ENCODE measurements at places on chromosomes 5 and 9. TPM values are rescaled to one million over a fixed set of nuclear protein-coding genes. Genes with fewer than 3 reads are reported as not detected.
A peak's percentile ranks its signal among the peaks of the same experiment; 100 is the strongest.

- no peak for DNase-seq
Measured at GRCh38 chr5:120567921-120568320, 103.8 kb downstream of the PRR16 start.

DNA sequence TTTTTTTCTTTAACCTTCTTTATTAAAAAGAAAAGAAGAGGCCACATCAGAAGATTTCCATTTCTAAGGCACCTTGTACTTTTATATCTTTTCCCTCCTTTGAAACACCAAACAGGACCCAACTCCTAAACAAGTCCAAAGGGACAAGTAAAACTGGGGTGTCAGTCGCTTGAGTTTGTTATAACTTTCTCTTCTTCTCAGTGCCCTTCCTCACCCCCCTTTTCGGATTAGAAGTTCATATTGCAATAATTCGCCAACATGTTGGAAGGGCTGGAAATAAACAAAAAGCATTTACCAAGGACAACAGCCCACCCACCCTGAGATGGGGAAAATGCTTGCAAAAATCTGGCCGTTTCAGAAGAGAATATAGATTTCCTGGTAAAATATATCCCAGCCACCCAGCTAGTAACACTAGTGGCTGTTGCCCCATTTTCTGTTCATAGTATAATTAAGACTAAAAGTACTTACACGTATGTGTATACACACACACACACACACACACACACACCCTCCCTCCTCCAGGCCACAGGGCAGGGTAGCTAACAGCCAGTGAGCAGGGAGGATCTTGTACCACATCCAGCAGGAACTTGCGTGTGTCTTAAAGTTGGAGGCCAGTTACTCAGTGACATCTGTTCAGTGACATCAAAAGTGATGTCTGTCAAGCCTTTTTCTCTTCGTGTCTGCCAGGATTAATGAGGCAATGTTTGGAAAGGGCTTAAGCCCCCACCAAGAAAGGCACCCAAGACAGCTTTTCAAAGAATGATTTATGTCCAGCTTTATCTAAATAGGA is 149.1 kb upstream of the KLF4 start:
- DNase-seq: no peak

Gene IL5
- total RNA-seq: not detected

DNA sequence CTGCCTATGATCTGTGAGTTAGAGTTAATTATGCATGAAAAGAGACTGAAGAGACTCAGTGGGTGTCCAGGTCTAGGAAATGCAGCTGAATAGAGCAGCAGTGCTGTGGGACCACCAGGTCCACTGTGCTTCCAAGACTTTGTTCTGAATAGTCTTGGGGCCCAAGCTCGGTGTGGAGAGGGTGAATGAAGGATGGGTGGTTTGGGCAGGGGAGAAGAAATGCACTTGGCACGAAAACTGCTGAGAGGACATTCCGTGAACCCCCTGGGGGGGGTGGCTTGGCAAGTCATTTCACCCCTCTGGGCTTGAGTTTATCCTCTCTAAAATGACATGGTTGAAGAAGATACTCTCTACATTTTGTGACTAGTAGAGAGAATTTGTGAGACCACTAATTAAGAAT is 36.0 kb upstream of the GOLPH3 start:
- DNase-seq: no peak

- peak; percentile 71 for DNase-seq
Measured at GRCh38 chr5:16869821-16870796, 66.0 kb downstream of the MYO10 start.

GRCh38 chr5:153372425-153373129 is 117.9 kb upstream of the GRIA1 start:
- DNase-seq: no peak

DNA sequence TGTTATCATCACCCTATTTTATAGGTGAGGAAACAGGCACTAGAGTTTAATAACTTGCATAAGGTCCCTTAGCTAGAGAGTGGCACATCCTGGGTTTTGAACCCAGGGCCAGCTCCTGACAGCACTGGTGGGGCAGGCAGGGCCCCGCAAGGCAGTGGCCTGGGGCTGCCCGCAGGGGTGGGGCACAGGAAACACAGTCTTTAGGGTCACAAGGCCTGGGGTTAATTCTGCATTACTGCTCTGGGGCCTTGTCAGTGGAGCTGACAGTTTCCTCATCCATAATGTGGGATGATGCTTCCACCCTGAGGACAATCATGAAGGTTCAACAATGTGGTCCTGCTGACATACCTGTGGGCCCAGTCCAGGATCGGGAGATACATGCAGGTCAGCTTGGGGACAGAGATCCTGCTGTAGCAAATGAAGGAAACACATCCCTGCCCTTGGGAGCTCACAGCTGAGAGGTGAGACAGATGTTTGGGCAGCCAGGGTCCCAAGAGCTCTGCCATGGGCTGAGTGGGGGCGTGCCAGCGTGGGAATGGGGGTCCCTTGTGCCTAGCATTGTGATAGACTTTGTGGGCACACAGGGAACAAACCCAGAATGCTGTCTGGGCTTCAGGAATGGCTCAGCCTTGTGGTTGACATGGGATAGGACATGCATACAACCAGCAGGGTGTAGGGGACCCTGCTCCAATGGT is 14.7 kb downstream of the FGF18 start:
- no peak for DNase-seq

Gene HOMER1
- 21.4 TPM for total RNA-seq

Gene STPG3
- not detected for total RNA-seq

Gene SLC34A1
- not detected for total RNA-seq

DNA sequence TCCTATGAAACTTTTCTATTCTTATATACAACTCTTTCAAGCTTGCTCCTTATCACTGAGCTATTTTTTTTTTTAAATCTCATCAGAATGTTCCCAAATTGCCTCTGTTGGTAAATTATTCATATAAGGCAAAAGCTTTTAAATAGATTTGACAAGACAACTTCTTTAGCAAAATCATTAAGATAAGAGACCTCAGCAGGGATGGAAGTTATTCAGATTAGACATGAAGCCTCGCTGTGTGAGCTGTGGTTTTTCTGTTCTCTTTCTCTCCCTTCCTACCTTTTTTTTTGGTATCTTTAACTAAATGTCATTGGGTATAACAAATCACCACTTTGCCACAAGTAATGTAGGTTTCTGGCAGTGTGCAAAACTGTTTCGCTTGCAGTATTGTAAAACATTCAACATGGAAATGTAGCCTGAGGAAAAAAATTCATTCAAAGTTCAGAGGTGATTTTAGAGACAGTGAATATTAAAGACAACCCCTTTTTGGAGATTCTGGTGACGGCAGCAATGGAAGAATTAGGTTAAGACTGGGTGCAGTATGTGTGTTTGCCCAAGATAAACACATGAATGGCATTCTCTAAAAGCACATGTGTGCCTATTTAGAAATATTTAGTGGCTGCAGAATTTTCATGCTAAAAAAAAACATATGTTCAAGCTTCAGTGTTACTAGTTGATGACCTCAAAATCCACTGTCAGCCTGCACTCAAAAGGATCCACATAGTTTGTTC is 467.1 kb downstream of the ZNF608 start:
- DNase-seq: no peak

- peak; percentile 69 for DNase-seq
Measured at GRCh38 chr5:137075163-137075970, 423.8 kb downstream of the SPOCK1 start.

Gene OSMR
- total RNA-seq: 46.0 TPM

- DNase-seq: no peak
Measured at GRCh38 chr9:126830827-126831226, 26.0 kb downstream of the ZBTB43 start.

Gene LTC4S
- 5.0 TPM for total RNA-seq

Gene MAP1B
- 8.9 TPM for total RNA-seq

- DNase-seq: no peak
Measured at GRCh38 chr9:18601956-18602355, 128.0 kb downstream of the ADAMTSL1 start.

- no peak for DNase-seq
Measured at GRCh38 chr5:16459451-16459850, 6.1 kb downstream of the ZNF622 start.

Gene GNA14
- total RNA-seq: 0.25 TPM

DNA sequence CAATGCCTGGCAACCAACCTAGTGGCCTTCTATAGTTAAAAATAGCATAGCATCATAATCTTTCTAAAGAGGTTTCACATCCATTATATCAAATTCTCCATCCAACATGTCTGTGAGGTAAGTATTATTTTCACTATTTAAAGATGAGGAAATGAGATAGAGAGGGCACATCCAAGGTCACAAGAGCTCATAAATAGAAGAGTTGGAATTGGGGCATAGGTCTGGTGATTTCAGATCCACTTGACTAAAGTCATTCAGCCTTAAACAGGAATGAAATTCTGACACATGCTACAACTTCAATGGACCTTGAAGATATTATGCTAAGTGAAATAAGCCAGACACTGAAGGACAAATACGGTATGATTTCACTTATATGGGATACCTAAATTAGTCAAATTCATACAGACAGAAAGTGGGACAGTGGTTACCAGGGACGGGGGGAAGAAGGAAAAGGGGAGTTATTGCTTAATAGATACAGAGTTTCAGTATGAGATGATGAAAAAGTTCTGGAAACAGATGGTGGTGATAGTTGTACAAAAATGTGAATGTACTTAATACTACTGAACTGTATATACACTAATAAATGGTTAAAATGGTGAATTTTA is 259.6 kb upstream of the NR4A3 start:
- no peak for DNase-seq

GRCh38 chr5:171914726-171915338 is 91.6 kb downstream of the FBXW11 start:
- DNase-seq: no peak

Gene SLC2A6
- 10.7 TPM for total RNA-seq

Gene PSMB7
- total RNA-seq: 222 TPM

DNA sequence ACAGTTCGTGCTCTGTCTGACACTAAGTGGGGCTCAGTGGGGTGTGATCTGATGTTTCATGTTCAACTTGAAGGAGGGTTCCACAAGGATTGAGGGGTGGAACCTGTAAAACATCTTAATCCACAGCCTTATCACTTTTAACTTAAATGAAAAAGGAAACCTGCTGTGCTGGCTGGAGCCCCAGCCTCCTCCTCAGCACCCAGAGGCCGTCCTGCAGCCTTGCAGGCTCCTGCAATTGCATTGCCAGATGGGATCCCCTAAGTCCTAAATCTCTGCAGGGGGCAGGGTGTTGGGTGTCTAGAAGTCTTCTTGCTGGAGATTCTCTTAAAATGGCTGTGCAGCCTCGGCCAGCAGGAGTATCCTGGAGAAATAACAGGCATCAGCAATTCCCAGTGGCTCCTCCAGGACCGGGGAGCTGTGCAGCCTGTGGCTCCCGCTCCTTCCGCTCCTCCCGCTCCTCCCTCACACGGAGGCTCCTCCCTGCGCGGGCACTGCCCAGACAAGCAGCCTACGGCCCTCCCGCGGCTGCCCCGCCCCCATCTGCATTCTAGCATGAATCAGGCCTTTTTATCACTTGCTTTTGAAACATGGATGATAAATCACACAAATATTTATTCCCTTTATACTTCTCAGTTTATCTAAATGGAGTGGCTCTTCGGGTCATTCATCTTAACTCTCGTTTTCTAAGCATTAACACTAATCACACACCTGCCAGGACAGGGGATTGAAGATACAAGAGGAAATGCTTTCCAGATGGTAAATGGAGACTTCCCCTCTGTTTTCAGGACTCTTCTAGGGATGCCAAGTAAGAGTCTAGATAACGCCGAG is 131.0 kb downstream of the ADAMTS16 start:
- DNase-seq: peak; percentile 57

Gene OMD
- not detected for total RNA-seq

GRCh38 chr9:6829536-6829935 is 71.8 kb downstream of the KDM4C start:
- DNase-seq: no peak

DNA sequence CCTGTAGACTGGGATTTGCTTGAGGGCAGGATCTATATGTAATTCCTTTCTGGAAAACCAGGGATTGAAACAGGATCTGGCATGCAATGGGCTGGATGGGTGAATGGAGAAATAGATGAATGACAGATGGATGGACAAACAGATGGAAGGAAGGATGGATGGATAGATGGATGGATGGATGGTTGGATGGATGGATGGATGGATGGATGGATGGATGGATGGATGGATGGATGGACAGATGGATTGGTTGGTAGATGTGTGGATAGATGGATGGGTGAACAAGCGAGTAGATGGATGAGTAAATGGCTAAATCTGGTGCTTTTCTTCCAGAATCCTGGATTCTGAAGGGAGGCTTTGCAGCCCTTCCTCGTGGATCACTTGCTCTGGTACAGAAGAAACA is 162.5 kb upstream of the SMIM23 start:
- no peak for DNase-seq

GRCh38 chr5:1001406-1002270 is 7.0 kb upstream of the NKD2 start:
- no peak for DNase-seq

- no peak for DNase-seq
Measured at GRCh38 chr5:123358751-123359150, 64.5 kb downstream of the CEP120 start.

GRCh38 chr9:3012245-3012644 is 168.3 kb upstream of the PUM3 start:
- no peak for DNase-seq

DNA sequence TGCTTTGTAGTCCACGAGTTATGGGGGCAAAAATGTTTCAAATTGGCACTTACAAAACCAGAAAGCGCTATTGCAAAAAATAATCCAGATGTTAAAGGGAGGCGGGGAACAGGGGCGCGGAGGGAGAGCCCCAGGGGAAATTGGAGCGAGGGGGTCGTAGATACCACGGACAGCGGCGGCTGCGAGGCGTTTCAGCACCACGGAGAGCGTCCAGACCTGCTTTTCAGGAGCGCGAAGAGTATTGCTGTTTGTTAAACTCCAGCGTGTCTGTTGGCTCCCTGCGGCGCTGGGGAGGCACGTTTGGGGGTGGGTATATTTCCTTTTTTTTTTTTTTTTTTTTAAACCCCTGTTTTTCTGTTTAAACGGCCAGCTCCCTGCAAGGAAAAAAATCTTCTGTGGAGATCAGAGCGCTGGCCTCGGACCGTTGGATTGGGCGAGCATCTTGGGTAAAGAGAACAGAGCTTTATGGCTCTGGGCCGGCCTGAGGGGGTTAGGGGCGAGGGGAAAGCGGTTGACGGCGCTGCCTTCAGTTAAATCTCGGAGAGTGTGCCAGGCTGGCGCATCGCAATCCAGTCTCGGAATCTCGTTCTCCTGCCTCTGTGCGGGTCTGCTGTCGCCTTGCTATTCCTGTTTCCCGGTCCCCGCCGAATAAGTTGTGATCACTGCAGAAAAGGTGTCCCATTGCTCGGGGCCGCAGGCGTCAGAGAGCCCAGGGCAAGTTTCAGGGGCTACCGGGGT is at the start of gene GLRA1:
GLRA1 (minus strand) TSS at position 288 of the 738 bp plus-strand sequence. CDS start 302 bp downstream, outside the sequence.
- no peak for DNase-seq

DNA sequence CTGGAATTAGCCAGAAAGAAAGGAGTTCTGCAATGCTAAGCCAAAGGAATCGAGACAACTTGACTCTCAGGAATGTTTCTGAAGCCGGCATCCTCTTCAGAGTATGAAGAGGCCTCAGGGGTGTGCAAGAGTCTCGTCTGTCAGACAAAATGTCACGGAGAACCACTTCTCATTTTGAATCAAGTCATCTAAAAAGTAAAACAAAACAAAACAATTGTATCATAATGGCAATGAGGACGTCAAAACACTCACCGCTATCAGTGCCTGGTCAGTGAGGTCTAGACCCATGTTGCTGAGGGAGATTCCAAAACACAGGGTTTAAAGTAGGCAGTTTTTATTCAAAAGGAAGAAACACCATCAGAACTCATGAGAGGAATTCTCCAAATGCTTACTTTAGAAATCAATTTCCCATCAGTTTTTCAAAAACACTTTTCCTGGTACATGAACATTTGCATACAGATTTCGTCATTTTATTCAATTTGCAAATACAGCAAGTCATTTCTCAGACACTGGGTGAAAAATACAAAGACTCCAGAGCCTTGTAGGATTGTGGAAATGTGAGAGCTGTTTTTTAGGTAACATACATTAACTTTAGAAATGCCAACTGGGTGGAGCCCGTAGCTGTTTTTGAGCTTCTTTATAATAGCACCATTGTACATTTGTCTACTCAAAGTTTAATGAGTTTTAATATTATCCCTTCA is 89.5 kb upstream of the MAP3K1 start:
- DNase-seq: no peak

Data from HCT116 (cell line).